ENCODE measurements at places on chromosomes 3 and 15. TPM values are rescaled to one million over a fixed set of nuclear protein-coding genes. Genes with fewer than 3 reads are reported as not detected.

GRIP2 gene
- total RNA-seq: 1.4 TPM

HDAC11 gene
- total RNA-seq: 22.8 TPM

UPK1B gene
- total RNA-seq: not detected

HAPLN3 gene
- 21.5 TPM for total RNA-seq

CCR4 gene
- not detected for total RNA-seq

THAP10 gene
- 1.2 TPM for total RNA-seq

SERP1 gene
- total RNA-seq: 136 TPM

KLHL40 gene
- total RNA-seq: not detected

DUOXA2 gene
- total RNA-seq: not detected

CAMKV gene
- total RNA-seq: 1.2 TPM

XCR1 gene
- total RNA-seq: not detected

BCHE gene
- total RNA-seq: 5.0 TPM

CXCR6 gene
- 2.5 TPM for total RNA-seq

C3orf33 gene
- total RNA-seq: 1.9 TPM

ATG7 gene
- total RNA-seq: 45.2 TPM

C3orf49 gene
- total RNA-seq: not detected

GBE1 gene
- total RNA-seq: 15.5 TPM

CTXND1 gene
- 0.54 TPM for total RNA-seq

LTF gene
- total RNA-seq: 1.1 TPM
